ENCODE measurements at places on chromosomes 5 and 9.

DNA sequence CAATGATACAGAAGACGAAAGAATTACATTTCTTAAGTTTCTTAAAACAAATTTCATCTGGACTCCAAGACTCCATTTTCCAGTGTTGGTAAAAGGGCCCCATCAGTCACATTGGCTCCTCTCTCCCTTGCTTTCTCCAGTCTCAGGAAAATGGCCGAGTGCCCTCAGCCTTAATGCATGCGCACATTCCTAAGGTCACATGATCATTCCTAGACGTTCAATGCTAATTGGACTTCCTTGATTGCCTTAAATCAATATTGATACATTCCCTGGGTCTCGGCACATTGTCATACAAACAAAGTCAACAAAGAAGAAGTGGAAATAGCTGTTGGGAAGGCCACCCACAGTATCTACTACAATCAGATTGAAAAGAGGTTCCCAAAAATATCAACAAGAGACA, 413.6 kb upstream of the GRAMD2B start:
- no peak for DNase-seq

- no peak for DNase-seq
These were observed 78.5 kb upstream of the SPATA31D4 start for GRCh38 chr9:81849631-81850259.

DNA sequence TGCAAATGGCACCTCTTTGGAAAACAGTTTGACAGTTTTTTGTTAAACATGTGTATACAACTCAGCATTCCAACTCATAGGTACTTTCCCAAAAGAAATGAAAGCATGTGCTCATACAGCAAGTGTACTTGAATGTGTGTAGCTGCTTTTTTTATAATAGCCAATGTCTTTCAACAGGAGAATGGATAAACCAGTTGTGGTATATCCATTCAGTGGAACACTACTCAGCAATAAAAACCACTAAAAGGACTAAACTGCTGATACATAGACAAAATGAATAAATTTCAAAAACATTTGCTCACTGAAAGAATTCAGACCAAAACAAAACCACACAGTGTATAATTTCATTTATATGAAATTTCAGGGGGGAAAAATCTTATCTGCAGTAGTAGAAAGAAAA, 267.3 kb downstream of the NR2F1-AS1 start:
- DNase-seq, result no peak

- DNase-seq, result peak; percentile 48
These were observed 64.6 kb downstream of the SH3TC2 start for GRCh38 chr5:148998174-148998797.

- DNase-seq, result peak; percentile 80
These were observed 92.8 kb downstream of the CAVIN4 start for GRCh38 chr9:100670719-100671118.

DNA sequence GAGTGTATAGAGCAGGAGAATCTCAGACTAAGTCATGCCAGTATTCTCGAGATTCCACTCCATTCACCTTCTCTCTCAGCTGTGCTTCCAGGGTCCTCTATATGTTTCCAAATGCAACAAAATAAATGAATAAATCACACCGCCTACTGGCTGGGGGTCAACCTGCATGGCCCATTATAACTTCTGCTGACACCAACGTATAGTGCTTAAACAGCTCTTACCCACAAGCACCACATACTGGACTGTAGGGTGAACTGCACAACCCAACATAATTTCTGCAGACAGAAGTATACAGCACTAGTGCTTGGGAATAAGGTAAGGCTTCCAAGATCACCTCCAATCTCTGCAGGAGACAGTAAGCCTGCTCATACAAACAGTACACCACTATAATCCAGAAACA, 33.1 kb upstream of the HTR4 start:
- no peak for DNase-seq

DNA sequence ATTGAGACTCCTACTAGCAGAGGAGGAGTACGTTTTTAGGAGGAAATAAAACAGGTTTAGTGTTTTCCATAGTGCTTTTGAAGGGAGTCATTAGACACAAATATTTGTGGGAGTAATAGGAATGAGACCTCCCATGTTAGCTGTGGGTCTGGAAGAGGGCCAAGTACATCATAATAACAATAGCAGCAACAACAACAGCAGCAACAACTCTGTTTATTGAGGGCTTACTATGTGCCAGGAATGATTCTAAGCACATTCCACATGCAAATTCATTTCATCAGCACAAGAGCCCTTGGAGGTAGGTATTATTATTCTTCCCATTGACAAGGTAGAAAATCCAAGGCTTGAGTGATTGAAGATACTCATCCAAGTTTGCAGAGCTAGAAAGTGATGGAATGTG, 384.2 kb upstream of the RPS23 start:
- no peak for DNase-seq
